ENCODE measurements at places on chromosomes 7 and 10.

DNA sequence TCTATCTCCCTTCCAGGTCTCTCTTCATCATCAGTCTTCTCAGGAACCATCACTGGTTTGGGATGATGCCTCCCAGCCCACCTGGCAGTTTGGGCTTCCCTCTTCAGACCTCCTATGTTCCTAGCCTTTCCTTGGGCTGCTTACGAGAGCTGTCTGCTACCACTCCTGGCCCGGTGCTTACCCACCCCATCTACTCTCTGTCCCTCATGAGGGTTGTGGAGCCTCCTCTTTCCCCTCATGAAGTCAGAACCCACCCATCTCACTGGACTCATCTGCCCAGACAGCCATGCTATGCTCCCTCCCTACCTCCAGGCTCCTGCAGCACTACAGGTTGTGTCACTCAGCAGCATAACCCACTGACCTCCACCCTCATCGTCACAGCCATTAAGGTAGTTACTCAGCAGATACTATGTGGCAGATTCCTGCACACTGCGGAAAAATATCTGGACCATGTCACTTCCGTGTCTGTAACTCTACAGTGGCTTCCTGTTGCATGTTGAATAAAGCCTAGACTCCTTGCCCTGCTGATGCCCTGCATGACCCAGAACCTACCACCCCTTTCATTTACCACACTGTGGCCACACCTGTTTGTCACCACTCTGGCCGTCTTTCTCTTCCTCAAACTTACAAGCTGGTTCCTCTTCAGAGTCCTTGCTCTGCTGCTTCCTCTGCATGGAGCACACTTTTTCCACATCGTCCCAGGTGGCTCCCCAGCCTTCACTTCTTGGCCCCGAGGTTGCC, 2.0 kb downstream of the DBNL start:
- DNase-seq: no peak

- DNase-seq: peak; percentile 72
Observed at GRCh38 chr10:22615819-22616499, 98.4 kb downstream of the PIP4K2A start.

DNA sequence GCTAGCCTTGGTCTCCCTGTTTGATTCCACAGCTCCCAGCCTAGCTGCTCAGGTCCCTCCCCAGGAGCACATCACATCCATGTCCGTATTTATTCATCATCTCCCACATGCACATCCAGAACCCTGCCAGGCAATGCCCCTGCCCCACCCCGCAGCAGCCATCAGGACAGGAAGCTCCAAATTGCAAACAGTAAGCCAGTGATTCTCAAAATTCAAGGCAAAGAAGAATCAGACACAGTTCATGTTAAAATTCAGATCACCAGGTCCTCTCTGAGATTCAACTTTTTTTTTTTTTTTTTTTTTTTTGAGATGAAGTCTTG, 17.7 kb downstream of the LRRC20 start:
- no peak for DNase-seq

DNA sequence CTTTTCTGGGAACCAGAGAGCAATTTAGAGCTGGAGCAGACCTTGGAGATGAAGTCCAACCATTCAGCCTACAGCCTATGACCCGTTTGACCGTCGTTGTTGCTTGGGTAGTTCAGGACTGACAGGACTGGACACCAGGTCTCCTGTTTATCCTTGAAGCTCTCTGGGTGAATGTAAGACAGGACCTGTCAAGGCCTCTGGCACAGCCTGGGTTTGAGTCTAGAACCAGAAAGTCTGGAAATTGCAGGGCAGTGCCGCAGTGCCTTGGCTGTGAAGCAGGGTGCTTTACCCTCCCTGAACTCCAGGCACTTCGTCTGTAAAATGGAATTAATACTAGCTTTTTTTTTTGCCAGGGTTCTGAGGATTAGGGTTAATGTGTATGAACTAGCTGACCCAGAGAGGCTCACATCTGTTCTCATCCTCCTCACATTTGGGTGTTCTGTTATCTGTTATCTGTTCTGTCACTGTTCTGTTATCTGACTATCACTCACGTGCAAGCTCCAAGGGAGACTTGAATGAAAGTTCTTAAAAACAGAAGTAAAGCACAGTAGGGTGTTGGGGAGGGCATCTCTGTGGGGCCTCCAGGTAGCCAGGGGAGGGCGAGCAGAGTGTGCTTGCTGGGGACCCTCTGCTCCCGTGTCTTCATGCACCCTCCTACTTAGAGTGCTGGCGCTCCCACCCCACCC, 9.9 kb downstream of the BLVRA start:
- no peak for DNase-seq

GRCh38 chr10:71247414-71247705, 35.0 kb downstream of the UNC5B start:
- DNase-seq: no peak

- peak; percentile 5 for DNase-seq
Observed at GRCh38 chr7:42831718-42832522, 80.0 kb downstream of the C7orf25 start.

GRCh38 chr7:7228967-7229366, 46.6 kb downstream of the C1GALT1 start:
- DNase-seq: no peak

- no peak for DNase-seq
Observed at GRCh38 chr10:98924526-98924925, 311.1 kb downstream of the HPSE2 start.

DNA sequence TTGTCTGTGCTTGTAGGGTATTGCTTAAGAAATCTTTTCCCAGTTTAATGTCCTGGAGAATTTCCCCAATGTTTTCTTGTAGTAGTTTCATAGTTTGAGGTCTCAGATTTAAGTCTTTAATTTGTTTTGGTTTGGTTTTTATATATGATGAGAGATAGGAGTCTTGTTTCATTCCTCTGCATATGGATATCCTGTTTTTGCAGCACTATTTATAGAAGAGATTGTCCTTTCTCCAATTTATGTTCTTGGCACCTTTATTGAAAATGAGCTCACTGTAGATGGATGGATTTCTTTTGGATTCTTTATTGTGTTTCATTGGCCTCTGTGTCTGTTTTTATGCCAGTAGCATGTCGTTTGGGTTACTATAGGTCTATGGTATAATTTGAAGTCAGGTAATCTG, 20.2 kb downstream of the ADIRF start:
- no peak for DNase-seq

DNA sequence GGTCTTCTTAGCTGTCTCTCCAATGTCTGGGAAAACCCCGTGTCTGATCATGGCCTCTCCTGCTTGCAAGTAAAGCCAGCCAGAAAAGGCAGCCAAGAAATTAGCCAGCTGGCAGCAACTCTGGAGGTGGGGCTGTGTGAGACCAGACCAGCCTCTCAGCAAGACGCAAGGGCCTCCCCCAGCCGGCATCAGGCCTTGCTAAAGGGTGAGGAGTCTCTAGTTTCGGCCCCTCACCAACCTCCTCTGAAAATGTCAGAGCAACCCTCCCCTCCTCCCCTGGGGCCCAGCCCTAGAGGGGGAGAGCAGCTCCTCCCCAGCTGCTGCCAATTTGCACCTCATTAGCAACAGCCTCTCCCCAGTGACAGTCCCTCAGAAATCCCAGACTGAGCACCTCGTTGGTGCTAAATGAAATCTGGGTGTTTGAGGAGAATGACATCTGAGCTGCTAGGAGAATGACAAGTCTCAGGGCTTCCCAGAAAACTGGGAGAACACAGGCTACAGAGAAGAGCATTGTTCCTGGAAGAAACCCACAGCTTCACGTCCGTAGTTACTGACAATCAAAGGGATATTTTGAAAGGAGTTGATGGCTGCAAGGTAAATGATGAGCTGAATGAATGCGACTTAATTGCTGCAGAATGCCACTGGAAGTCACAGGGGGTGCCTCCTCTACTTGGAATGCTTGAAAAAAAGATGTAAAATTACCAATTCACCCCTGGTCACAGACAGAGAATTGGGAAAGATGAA, 25.9 kb downstream of the DGKI start:
- no peak for DNase-seq

DNA sequence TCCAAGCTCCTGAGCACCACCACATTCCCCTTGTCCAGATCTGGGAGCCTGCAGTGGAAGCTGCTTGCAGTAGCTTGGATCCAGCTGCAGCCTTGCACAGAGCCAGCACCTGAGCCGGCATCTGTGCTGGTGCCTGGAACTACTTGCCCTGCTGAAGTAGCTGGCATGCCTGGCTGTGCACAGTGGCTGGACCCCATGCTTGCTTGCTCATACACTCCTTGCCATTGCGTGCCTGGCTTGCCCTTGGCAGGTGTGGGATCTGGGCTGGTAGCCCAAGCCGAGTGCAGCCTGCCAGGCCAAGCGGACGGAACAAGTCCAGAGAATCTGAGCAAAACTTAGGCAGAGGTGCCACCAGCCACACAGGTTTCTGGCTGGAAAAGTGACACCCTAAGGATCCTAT, 759.9 kb downstream of the IPMK start:
- DNase-seq: no peak

DNA sequence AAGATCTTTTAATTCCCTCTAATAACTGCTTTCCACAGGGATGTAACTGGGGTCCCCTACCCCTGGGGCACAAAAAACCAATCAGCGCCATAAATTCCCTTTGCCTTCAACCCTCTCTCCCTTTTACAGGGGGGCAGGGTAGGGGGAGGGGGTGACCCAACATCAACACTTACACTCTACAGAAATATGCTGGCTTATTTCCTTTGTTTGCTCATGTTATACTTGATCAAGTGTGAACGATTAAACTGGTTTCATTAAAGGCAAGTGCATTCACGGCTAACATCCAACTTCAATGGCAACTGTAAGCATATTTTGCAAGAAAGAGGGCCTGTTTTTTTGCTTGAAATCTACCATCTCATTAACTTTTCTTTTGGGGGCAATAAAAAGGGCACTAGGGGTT, 2.9 kb downstream of the CTBP2 start:
- DNase-seq: no peak

- no peak for DNase-seq
Observed at GRCh38 chr10:21518149-21518640, 7.3 kb downstream of the SKIDA1 start.

GRCh38 chr10:24605141-24605540, 118.5 kb downstream of the ARHGAP21 start:
- no peak for DNase-seq

- DNase-seq: no peak
Observed at GRCh38 chr7:81175275-81175940, 256.6 kb upstream of the SEMA3C start.

DNA sequence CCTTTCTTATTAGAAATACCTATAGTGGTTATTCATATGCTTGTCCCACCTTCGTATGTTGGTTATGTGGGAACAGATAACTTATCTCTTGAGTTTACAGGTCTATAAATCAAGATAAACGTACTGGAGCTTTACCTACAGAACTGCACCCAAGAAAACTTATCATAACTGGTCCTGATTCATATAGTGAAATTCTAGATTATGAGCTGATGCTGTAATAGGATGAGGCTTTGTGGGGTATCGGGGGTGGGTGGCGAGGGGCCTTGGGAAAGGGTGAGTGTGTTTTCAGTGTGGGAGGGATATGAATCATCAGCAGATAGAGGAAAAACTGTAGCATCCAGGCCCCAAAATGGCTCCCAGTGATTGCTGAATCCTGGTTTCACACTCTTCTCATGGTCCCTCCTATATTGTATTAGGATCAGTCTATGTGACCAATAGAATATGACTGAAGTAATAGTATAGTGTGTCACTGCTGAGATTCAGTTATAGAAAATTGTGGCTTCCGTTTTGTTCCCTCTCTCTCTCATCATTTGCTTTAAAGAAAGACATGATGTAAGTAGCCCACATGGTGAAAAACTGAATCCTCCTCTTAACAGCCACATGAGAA, 706.8 kb upstream of the LRRTM3 start:
- DNase-seq: no peak

GRCh38 chr10:118106426-118106825, 59.7 kb upstream of the RAB11FIP2 start:
- peak; percentile 20 for DNase-seq

DNA sequence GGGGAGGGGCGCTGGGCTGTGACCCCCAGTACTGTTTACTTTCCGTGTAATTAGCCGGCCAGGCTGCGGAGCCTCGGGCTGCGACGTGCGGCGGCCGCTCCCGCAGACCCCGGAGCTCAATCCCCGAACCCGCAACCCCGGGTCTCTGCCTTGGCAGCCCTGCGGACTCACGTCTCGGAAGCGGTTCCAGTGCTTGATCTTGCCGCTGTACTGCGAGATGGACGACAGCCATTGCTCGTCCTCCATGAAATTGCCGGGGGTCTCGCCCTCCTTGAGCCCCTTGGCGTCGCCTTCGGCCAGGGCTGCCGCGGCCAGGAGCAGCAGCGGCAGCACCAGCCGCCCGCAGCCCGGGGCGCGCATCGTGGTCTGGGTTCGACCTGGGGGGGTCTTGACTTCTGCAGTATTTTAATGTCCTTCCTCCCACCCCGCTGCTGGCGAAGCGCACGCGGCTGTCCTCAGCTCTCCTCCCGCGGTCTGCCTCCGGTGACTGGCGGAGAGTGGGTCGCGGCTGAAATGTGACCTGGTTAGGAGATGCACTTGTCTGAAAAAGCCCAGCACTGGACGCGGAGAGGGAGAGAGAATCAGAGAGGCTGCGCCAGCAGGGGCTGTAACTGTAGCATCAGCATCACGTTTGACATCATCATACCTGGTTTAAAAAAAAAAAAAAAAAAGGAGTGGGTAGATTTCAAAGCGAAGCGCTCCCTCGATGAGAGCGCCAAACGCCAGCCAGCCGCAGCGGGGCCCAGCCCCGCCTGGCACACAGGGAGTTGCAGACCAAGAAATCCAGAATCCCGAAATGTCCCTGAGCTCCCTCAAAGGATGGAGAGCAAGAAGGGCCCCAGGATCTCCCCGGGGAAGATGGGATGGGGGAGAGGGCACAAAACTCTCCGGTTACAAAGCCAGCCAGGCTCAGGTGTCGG, at the start of gene SPOCK2:
TSS of gene SPOCK2 (minus strand) at position 583 of the 920 bp plus-strand sequence. CDS start at position 360, 223 bp downstream.
- no peak for DNase-seq

- no peak for DNase-seq
Observed at GRCh38 chr7:95055295-95055694, 147.9 kb downstream of the PPP1R9A start.

DNA sequence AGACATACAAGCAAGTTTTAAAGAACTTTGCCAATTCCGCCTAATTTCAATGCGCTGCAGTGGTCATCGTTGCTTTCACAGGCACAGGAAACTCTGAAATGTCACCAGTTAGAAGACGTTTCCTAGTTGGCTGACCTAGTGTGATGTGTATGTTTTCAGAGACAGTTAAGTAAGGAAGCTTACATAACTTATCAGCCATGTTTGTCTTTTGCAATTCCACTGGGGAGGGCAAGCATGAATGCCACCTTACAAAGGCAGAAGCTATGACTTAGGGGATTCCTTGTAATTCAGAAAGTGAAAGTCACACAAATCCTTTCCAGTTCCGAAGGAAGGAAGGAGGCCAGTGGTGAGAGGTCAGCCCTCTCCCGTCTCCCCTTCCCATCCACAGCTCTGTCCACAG, 15.0 kb upstream of the NPS start:
- DNase-seq: no peak

- DNase-seq: no peak
Observed at GRCh38 chr10:20984662-20985061, 87.6 kb upstream of the NEBL start.

- peak; percentile 46 for DNase-seq
Observed at GRCh38 chr10:46229144-46229563, 57.6 kb upstream of the ANTXRL start.

GRCh38 chr7:73988197-73988596, 39.8 kb upstream of the ELN start:
- DNase-seq: no peak
